ENCODE measurements at places on chromosomes 11 and 22.

- DNase-seq, result no peak
Observed at GRCh38 chr22:48345631-48346030, 1482.0 kb downstream of the BRD1 start.

GRCh38 chr22:29477723-29478318 is 2.2 kb upstream of the NEFH start:
- no peak for DNase-seq

DNA sequence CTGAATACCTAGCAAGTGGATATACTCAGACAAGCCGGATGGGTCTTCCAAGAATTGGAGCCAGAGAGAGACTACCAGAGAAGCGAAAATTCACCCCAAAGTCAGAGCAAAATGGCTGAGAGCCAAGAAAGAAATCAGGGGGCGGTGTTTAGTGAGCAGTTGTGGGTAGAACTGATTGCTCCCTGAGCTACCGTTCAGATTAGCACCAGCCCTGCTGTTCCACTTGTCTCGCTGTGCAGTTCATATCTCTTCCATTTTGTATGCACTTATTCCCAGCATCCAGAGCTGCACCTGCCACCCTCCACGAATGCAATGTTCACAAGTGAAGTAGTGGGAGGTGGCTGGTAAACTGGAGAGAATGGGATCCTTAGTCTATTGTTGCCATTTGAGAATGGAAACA is 25.5 kb downstream of the DRD2 start:
- DNase-seq, result no peak

DNA sequence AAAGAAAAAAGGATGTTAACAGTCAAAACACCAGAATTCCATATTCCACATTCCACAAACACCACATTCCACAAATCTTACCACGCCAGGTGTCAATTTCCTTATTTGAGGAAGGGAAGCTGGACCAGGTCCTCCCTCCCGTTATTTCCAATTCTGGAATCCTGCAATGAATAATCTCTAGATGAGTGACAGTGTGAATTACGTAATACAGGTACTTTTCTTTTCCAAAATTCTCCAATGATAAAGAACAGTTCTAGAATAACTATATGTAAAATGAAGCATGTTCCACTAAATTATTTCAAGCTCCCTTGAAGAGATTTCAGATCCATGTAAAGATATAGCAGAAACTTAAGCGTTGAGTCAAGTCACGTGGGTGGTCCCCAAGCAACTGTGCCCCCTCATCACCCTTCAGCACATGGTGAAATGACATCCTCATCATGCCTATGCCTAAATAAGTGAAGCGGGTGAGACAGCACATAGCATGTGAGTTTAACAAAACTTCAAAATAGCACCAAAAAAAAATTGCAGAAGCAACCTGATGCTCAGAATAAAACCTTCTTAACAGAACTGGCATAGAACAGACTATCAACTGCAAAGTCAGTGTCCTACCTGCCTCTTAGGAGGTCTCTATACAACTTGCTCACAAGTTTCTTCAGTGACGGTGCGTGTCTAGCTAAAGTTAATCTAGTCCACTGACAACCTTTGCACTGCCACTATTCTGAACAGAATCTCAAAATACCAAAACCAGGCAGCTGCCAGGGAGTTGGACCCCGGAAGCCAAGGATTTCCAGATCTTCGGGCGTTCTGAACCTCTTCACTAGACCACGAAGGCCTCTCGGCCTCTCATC is 876 bp downstream of the NFRKB start:
- DNase-seq, result peak; percentile 17

DNA sequence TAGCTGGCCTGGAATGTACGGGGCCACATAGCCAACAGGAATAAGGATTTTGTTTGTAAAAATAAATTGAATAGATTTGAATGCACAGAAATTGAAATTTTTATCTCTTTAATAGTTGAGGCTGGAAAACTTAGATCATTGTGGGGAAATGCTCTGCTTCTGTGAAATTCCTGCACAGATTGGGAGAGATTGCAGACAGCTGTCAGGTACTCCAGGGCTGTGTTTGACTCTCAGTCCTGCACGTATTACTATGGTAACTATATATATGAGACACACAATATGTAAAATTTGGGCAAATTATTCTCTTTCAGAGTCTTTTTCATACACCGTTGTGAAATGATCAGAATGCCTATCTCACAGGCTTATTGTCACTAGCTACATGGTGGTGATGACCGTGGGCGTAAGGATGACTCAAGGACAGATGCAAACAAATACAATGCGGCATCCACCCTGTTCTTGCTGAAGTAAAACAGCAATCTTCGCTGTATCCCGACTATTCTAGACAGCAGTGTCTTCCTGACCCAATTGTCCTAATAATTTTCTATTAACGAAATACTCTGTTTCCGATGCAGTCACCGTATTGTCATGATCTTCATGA is 79.4 kb downstream of the ZC3H12C start:
- DNase-seq, result no peak

- no peak for DNase-seq
Observed at GRCh38 chr11:7165911-7166310, 77.1 kb downstream of the RBMXL2 start.

DNA sequence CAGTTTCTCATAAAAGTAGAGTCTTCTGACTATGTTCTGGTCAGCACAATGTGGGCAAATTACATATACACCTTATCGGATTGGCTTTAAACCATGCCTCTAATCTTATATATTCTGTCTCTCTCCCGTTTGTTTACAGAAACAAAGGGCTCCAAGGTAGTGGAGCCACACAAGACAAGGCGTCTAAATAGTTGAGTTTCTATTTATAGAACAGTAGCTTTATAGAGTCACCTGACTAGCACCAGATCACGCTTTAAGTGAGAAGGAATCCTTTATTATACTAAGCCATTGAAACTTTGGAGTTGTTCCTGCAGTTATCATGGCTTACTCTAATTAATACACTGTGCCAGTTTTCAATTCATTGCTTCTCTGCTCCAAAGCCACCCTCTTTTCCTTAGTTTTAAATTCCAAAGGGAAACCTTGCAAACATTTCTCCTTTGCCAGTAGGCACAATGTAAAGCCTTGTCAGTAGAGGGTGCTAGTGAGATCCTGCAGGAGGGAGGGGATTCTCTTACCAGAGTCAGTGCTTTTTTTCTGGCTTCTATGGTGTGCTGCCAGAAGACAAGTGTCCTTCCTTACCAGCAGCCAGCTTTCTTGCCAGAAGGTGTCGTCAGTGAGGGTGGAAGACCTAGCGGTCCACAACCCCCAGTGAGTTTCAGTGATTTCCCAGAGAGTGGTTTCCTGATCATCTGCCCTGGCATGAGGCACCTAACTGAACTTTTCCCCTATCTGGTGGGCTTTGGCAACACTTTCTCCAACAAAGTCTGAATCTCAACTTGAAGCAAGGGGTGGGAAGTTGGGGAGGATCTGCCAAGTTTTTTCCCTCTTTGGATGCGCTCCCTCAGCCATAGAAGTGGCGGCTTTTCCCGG is 71.7 kb downstream of the RAB38 start:
- peak; percentile 14 for DNase-seq

- no peak for DNase-seq
Observed at GRCh38 chr22:31083923-31084810, 3.0 kb downstream of the SMTN start.

DNA sequence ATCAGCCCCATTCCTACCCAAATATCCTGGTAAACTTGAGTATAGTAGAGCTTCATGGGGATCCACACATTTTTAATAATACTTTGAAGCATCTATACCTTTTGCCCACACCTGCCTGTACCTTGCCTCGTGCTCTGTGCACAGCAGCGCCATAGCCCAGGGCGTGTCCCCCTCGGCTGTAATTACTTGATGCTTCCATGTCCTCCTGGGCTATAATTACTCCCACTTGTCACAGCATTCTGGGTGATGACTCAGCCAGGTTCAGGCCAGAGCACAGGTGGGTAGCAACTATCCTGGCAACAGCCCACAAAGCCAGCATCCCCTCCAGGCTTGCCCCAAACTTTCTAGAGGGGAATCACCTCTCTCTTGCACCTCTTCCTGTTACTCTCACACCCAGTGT is 23.7 kb upstream of the SLC36A4 start:
- DNase-seq, result no peak

DNA sequence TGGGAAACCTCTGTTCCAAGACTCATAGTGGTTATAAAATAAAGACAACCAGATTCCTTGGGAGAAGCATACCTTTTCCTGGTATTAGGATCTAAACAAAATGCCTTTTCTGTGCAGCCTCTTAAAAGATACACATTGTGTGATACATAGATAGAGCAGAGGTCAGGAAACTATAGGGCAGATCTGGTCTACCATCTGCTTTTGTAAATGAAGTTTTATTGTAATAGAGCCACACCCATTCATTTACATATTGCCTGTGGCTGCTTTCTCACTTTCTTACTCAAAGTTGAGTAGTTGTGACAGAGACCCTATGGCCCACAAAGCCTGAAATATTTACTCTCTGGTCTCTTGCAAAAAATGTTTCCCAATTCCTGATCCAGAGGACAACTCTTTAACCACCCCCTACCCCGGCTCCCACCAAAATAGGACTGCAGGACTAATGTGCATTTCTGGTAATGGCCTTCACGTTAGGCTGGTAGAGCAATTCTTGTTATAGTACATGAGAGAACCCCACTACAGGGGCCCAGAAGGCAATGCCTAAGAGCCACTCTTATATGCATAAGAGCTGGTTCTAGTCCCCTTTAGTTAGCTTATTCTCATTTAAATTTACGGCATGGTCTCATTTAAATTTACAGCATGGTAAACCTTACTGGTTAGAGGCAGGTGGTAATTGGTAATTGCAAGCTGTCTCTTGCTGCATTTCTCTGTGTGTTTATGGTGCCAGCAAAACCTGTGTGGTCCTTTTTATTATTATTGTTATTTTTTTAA is 76.8 kb upstream of the YWHAH start:
- DNase-seq, result no peak

DNA sequence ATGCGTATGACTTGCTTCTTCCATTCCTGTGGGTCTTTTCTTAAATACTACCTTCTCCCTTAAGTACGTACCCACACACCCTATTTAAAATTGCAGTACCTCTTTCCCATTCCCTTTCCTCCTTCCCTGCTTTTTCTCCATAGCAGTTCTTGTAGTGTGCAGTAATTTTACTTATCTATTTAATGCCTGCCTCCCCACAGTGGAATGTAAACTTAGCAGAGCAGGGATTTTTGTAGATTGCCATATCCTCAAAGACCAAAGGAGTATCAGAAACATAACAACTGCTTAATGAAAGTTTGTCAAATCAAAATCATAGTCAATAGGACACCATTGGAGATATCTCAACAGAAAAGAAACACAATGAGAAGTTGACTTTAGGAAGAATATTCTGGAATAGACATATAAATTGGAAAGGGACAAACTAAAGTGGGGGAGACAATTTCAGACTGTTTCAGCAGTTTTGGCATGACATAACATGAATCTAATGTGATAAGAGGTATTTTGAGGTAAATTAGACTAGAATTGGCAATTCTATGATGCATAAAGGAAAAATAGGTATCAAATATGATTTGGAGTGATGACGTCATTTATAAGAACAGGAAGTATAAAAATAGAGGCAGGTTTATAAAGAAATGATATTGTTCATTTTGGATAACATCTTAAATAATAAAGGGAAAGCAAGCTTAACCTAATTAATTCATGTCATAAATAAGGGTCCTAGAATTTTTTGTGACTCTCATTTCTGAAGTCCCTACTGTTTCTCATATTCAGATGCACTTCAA is 188.4 kb downstream of the SOX6 start:
- no peak for DNase-seq
